ENCODE measurements at places on chromosomes 2 and 18.

GRCh38 chr2:158412206-158412605 is 44.3 kb downstream of the CCDC148 start:
- no peak for DNase-seq

GRCh38 chr18:56953428-56954198 is 193.3 kb upstream of the BOD1L2 start:
- DNase-seq = no peak

DNA sequence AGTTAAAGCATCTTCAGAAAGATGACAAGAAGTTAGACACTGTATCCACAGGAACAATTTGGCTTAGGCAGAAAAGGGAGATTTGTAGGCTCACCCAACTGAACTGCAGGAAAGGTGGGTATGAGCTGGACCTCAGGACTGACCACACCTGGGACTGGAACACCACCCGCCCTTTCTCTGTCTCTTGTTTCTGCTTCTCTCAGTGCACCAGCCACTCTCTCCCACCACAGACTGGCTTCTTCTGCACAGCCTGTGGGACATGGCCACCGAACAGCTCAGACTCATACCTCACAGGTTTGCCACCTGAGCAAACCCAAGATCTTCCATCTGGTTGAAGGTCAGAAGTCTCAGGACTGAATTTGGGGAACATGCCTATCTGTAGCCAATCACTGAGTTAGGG is 14.2 kb upstream of the MALT1 start:
- no peak for DNase-seq

- no peak for DNase-seq
These were observed 23.9 kb downstream of the CTLA4 start for GRCh38 chr2:203891474-203891873.

DNA sequence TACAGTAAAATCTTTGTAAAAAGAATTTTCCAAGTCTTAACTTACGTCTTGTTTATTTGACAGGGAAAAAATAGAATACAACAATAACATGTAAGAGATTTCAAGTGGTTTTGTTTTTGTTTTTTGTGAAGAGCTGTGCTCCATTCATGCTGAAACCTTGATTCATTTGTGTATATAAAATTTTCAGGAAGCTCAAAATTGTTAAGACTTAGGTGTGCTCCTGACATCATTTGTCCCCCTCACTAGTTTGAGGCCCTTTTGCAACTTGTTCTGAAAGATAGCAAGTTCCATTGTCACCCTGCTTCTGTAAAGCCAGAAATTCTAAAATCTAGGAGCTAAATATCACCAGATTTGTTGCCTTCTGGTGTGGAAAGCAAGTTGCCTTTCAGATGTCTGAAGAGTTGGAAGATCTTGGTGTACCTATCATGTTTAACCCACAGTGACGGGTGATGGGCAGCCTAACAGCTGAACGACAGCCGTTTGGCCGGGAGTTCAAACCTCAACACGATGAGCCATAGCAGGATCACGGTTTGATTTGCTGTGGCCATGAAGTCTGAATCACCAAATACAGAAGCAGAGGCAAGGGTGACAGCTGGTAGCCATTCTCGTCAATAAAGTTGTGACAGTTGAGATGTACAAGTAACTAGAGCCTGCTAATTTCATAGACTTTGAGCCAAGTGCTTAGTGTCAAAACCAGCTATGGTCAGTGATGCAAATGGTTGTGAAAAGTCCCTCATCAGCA is 205.5 kb upstream of the SP5 start:
- no peak for DNase-seq

GRCh38 chr18:56321470-56321869 is 316.9 kb downstream of the TXNL1 start:
- DNase-seq = no peak

DNA sequence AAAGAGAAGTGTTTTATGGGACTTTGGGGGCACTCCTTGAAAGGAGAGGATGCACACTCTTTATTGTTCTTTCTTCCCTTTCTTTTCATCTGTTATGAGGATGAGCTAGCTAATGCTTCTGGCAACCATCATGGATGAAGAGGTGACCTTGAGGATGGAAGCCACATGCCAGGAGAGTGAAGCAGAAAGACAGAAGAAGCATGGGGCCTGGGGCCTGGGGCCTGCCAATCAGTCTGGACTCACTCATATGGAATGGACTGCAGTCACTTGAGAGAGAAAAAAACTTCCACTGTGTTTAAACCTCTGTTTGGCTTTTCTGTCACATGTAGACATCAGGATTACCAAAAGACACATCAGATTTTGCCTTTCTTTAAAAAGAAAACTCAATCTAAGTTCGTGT is 35.8 kb upstream of the ZFP36L2 start:
- no peak for DNase-seq

GRCh38 chr2:8414946-8415879 is 266.6 kb upstream of the ID2 start:
- no peak for DNase-seq

GRCh38 chr18:22559414-22560274 is 141.9 kb upstream of the CTAGE1 start:
- no peak for DNase-seq

GRCh38 chr2:112959109-112959812 is 18.5 kb upstream of the IL36G start:
- DNase-seq = no peak
